Left cardiac atrium (tissue), 4 donors: ENCODE measurements at places on chromosomes 11 and 22. TPM values are rescaled to one million over a fixed set of nuclear protein-coding genes. Genes with fewer than 3 reads are reported as not detected.

DNA sequence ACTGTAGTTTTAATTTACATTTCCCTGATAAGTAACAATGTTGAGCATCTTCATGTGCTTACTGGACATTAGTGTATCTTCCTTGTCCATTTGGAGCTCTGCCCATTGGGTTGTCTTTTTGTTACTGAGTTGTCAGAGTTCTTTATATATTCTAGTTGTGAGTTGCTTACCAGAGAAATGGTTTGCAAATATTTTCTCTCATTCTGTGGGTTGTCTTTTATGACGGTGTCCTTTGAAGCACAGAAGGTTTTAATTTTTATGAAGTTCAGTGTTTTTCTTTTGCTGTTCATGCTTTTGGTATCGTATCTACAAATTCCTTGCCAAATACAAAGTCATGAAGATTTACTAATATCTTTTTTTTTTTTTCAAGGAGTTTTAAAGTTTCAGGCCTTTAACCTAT is 42.4 kb downstream of the ZBTB44 start:
- no peak for DNase-seq

DNA sequence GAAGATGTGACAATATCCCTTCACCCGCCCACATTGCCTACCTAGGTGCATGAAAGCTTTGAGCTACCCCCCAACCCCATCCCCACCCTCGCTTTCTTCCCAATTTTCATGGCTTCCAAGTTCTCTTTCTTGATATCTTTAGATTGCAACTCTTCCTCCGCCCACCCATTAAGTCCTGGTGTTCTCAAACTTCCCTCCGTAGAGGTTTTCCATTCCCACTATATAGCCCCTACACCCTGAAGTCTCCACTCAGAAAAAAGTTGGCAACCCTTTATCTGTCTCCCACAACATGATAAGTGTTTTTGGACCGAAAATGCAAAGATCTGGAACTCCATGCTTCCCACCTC is 572 bp downstream of the ZNF70 start:
- DNase-seq, result no peak

The SNX32 gene
- not detected for total RNA-seq

- DNase-seq, result no peak
These were observed 48.9 kb upstream of the GRAMD1B start for GRCh38 chr11:123381149-123381548.

DNA sequence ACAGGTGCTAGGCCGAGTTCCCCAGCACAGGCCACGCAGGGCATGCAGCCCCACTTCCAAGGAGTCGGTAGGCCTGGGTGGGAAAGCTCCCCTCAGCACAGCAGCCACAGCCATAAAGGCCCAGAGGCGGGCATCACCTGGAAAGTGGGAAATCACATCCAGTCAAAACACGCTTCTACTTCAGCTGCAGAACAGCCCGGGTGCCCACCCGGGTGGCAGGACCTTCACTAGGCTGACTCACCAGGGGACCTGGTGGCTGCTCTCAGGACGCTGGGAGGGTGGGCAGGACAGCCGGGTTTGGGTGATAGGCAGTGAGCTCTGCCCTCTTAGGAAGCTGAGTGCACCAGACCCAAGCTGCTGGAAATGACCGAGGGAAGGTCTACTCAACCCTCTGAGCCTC is 7.3 kb downstream of the KIAA0930 start:
- DNase-seq, result no peak

GRCh38 chr11:100581318-100581717 is 105.8 kb upstream of the ARHGAP42 start:
- DNase-seq, result no peak

DNA sequence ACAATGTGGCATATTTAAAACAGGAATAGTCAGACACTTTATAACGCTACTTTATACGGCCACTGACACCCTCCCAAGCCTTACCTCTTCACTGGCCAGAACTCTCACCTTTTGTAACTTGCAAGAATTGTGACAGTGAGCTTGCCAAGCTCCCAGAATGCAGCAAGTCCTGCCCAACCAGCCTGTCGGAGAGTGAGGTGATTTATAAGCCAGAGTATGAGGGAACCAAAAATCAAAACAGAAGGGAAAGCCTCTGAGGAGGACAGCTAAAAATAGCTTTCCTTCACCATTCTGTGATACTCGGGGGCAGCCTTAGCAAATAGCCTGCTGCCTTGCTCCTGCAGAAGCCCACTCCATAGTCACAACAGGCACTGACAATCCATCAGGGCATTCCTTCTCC is 229.7 kb downstream of the FAM76B start:
- DNase-seq, result no peak

DNA sequence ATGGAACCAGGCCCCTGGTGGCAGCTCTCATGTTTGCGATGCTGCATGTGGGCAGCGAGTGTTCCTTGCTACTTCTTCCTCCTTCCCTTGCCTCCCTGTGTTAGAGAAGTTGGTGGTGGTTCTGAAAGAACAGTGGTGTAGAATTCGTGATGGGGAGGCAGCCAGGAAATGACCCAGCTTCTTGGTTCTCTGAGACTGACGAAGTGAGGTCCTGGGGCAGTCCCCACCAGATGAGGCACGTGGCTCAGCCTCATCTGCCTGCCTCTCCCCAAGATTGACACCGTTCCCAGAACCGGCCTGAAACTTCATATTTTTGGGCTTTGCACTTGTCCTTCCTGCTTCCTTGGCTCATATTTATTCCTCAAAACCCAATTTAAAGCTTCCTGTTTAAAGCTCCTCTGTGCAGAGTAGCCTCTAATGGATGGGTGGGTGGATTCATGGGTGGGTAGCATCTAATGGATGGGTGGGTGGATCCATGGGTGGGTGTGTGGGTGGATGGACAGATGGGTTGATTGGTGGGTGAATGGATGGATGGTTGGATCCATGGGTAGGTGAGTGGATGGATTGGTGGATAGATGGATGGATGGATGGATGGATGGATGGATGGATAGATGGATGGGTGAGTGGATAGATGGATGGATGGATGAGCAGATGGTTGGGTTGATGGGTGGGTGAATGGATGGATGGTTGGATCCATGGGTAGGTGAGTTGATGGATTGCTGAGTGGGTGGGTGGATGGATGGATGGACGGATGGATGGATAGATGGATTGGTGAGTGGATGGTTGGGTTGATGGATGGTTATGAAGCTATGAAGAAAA is 77.3 kb upstream of the ATXN10 start:
- DNase-seq, result no peak

DNA sequence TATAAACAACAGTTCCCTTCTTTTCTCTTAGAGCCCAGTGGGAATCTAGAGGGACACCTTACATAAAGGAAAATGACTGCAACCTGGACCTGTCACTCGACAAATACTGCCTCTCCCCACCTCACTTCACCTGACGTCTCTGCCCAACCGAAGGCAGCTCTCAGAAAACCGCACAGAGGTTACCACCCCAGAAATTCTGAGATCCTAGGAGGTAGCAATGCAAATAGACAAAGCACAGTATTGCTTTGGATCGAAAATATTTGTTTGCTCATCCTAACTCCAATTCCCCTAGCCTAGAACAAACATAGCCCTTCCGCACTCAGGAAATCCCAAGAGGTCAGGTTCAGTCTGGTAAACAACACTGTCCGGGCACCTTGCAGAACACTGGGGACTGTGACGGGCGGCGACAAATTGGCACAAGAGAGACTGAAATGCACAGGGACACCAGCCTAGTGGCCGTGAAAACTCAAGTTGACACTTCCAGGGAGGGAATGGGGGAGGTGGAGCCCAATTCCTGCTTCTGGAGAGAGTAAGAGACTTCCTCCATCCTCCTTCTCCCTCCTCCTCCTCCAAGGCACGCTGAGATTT is 420 bp upstream of the TRIM44 start:
- DNase-seq, result no peak

- no peak for DNase-seq
These were observed 623.2 kb downstream of the OPCML start for GRCh38 chr11:132909021-132909606.

DNA sequence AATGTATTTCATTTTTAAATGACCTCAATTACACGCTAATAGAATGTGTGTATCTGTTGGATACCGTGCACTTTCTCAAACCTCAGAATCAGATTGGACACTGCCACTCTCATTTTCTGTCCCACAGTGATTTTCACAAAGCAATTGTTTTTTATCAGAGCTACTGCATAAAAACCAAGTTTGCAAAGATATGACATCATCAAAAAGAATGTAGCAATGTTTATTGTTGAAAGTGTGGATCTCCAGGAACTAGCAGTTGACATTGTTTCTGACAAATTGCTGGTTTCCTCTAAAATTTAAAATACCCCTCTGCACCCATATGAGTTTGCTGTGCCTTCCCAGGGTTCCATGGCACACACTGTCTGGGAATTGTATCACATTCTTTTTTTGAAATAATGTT is 362.7 kb upstream of the DDI1 start:
- no peak for DNase-seq

The SCUBE2 gene
- 2.0 TPM for total RNA-seq

DNA sequence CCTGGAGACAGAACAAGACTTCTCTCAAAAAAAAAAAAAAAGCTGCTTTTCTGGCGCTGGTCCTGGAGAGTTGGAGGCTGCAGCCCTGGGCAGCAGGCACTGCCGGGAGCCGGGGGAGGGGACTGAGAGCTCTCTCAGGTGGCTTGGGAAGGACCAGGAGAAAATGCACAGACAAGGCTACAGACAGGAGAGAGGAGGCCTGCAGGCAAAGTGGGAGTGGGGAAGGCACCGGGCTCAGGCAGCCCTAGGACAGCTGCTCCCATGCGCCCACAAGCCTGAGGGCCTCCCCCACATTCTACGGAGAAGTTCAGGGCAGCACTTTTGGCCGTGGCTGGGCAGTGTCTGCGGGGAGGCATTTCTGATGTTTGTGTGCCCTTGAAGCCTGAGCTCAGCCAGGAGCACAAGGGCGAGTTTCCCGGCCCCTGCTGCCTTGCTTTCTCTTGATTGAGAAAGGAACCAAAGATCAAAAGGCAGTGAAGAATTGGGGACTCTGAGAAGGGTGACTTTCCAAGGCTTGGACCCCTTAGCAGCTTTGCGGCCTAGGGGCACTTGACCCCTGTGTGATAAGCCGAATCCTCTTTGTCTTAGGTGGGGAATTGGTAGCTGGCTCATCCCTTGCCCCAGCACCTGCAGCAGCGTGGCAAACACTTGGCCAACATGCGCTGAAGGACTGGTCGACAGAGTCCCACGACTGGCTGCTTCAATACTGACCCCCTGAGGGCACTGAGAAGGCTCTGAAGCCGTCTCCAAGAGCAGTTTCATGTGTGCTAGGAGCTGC is 35.3 kb downstream of the PPM1F start:
- no peak for DNase-seq

- DNase-seq, result no peak
These were observed 43.6 kb upstream of the POU2AF1 start for GRCh38 chr11:111422494-111423249.

DNA sequence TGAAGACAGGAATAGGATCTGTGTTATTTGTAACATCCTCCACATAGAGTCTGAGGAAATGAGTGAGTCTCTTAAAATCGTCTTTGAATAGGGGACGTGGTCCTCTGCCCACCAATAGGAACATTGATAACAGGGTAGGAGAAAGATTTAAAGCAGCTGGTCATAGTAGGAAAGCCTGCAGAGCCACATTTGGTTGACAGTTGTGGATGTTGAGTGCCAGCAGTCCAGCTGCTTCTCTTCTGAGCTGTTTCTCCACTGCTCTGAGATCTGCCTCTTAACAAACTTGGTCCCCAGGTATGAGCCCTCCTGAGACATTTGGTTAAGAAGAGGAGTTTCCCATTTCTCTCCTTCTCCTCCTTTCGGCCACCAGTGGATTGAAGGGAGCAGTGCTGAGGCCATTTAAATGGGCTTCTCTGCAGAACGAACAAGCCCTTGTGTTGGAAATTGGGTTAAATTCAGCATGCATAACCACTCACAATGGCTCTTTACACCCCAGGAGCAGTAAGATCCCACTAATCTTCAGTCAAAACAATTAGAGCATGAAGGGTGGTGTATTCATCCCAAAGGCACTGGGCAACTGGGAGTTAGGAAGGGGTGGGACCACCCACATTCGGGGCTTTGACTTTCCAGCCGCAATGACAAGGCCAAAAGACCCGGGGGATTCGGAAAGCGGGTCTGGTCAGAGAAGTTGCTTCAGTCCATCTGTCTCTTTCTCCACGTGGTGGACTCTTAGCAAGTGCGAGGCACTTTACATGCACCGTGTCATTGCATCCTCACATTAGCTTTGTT is 32.3 kb downstream of the MIAT start:
- DNase-seq, result no peak

GRCh38 chr11:107505647-107506225 is 48.1 kb upstream of the CWF19L2 start:
- no peak for DNase-seq
